ENCODE measurements at places on chromosomes 16 and 17.

DNA sequence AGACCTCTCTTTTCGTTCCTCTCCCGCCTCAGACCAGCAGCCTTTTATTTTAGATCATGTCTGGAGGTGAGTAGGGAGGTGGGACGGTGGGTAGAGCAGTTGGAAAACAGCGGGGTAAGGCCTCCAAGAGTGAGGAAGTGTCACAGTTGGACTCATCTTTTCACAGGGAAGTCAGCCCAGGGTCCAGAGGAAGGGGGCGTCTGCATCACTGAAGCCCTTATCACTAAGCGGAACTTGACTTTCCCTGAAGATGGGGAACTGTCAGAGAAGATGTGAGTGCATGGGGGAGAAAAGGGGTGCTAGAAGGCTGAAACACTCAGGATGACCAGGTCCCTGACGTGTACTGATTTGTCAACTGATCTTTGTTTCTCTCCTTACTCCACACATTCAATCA is 461 bp downstream of the LRRC46 start:
- DNase-seq = no peak

DNA sequence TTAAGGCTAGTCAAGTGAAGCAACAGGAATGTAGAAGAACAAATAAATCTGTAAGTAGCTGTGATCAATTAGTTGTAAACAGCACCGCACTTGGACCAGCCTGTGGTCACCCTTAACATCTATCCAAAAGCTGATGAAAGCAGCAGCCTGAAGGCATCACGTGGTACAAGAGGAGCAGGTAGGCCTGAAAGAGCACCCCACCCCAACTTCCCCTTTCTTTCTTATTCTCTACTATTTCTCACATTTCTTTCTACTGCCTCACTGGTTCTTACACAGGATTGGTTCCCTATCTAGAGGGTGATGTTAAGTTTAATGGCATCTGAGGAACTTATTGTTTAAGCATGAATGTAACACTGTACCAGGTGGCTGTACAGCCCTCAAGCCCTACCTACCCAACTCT is 42.6 kb upstream of the CLEC18B start:
- no peak for DNase-seq

DNA sequence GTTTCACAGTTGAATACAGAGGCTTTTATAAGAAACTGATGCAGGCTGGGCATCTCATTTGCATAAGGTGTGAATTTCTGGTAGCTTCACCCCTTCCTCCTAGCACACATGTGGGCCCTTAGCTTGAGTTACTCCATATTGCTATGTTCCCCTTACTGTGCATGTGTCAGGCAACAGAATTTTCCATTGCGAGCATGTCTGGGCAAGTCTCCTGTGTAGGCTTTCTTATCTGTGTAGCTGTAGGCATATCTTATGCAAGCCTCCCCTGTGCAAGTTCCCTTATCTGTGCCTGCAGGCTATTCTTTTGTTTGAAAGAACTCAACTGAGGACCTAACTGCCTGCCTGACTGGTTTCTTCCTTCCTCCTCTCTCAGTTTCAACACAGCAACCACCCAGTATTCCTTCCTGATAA is 597.4 kb upstream of the CDH5 start:
- no peak for DNase-seq

DNA sequence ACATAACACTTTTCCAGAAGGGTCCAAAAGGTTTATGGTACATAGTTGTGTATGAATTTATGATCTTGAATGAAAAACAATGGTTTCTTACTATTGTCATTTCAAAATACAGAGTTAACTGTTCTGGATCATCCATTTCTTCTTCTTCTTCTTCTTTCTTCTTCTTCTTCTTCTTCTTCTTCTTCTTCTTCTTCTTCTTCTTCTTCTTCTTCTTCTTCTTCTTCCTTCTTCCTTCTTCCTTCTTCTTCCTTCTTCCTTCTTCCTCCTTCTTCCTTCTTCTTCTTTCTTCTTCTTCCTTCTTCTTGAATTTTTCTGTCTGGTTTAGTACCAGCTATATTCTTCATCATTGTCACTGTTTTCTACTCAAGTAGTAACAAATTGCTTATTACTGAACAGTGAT is 47.8 kb downstream of the TNRC6C start:
- DNase-seq = no peak

DNA sequence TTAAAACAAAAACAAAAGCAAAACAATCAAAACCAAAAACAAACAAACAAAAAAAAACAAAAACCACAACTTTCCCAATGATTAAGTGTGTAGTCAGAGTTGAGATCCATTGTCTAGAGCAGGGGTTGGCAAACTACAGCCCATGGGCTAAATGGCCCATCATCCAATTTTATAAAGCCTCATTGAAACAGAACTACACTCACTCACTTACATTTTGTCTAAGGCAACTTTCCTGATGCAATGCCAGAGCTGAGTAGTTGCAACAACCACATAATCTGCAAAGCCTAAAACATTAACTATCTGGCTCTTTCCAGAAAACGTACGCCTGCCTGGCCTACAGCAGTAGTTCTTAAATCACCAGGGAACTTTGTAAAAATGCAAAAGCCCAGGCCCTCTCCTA is 124.1 kb downstream of the SOX9 start:
- no peak for DNase-seq

DNA sequence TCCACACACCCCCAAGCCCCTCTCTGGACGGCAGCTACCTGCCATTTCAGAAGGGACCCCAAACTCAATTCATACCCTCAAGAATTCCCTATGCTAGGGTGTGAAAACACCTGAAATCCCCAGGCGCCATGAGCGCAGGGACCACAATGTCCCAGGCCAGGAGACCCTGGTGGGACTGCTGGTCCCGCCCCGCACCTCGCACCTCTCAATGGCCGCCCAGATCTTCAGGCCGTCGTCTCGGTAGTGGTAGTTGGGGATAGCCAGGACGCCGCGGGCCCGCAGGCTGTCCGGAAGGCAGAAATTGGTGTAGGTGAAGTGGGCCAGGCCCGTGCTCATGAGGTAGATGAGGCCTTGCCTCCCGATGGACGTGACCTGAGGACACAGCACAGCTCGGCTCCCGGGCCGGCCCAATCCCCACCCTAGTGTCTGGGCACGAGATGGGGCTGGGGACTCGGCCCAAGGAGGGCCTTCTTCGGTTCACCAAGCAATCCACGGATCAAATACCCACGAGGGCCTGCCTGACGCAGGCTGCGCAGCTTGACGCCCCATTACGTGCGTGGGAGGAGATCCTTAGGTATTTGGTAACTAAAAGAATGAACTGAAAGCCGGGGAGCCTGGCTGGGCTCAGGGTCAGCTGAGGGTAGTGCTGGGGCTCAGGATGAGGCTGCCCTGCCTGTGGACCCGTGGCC is 9.2 kb downstream of the ALOXE3 start:
- DNase-seq = no peak

DNA sequence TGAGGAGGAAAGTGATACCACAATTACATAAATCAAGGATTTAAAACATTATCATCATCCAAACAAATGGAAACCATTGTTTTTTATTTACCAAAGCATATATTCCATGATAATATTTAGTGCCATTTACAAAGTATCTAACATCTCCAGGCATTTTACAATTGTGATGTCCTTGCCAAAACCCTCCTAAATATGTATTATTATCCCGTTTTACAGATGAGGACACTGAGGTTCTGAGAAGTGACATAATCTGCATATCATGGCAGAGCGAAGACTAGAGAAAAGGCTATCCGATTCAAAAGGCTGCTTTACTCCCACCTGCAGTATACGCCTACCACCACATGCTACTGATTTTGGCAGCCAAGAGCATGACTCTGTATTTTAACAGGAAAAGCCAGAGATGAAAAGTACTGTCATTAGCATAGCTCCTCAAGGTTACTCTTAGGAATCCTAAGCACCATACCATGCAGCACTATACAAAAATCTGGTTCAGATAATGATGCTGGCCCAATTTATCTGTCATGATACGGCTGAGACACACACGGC is 301.4 kb downstream of the CA10 start:
- peak; percentile 27 for DNase-seq

DNA sequence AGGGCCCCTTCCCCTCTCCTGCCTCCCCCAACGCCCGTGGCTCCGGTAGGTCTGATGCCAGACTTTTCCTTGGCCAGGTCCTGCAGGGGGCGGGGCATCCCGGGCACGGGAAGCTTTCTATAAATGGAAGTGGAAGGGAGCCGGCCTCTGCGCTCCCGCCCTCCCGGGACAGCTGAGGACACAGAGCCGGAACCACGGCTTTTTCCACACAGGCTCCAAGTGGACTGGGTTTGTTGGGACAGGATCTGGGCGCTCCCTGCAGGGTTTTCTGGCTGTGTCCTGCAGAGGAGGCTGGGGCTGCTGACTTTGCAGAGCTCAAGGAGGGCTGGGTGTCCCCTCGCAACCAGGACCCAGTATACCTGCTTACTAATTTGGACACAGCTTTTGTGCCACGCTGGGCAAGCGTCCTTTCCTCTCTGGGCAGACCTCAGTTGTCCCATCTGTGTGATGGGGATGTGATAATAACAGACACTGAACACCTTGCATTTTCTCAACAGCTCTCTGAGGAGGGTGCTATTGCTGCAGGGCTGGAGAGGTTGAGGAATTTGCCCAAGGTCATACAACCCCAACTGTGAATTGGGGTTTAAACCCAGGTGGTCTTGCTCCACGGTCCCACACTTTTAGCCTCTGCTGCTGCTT is 1.8 kb downstream of the TNS4 start:
- peak; percentile 37 for DNase-seq

GRCh38 chr16:15880434-15881308 is 7.7 kb downstream of the CEP20 start:
- DNase-seq = no peak

GRCh38 chr17:82330322-82331239 is 3.0 kb downstream of the SECTM1 start:
- peak; percentile 46 for DNase-seq

GRCh38 chr16:31459687-31460581 is 633 bp downstream of the ARMC5 start:
- DNase-seq = peak; percentile 100

- no peak for DNase-seq
These were observed 7.4 kb downstream of the GIP start for GRCh38 chr17:48960834-48961515.

- peak; percentile 41 for DNase-seq
These were observed 15.0 kb upstream of the MYLK3 start for GRCh38 chr16:46763147-46763546.

DNA sequence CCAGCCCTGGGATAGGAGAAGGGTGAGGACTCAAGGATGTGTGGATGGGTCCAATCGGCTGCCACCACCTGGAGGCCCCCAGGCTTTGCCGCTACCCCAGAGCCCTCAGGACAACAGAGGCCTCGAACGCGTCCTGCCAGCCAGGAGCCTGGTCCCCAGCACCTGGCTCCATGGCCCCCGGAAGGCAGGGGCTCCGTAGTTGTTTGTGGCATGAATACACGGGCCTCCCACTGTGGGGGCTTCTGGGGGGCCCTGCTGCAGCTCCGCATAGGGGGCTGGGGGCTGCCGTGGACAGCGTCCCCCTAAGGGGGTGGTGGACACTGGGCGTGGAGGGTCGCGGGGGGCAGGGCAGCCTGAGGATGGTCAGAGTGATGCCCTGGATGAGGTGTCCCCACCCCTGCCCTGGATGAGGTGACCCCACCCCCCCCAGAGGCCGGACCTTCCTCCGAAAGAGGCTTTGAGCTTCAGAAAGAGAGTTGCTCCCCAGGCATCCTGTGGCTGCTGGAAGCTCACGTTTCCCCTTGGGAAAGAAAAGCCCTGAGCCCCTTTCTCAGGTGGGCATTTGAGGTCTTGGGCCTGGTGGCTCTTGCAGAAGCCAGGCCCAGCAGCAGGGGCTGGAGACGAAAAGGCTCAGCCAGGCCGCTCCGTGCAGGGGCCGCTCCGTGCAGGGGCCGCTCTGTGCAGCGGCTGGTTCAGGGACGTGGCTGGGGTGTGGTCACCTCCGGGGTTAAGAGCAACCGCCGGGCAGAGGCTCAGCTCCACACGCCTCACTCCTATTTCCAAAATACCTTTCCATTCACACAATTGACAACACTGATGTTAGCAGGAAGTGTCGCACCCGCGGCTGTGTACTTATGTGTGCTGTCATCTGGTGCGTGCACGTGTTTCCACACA is 40.3 kb upstream of the GNG13 start:
- no peak for DNase-seq

DNA sequence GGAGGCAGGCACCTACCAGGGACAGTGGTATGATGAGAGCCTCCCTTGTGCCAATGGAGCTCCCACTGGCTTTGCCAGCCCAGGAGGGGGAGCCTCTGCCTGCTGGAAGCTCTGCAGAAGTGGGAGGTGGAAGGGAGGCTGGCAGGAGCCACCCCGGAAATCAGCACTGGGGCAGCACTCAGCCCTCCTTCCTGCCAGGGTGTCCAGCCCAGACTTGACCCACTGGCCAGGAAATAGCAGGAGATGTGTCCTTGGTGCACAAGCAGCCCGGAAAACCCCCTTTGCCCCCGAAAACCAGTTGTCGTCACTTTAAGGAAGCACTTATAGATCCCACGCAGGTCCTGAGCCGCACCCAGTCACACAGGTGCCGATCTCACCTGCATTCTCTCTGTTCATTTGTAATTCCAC is 49.3 kb upstream of the CACNG4 start:
- DNase-seq = no peak

- peak; percentile 70 for DNase-seq
These were observed 11.2 kb downstream of the PAM16 start for GRCh38 chr16:4339909-4340308.

- no peak for DNase-seq
These were observed 9.0 kb upstream of the PPP1R27 start for GRCh38 chr17:81843713-81844326.

Measured in brain (organoid and tissue), 16 donors.